ENCODE measurements at places on chromosomes 11 and 22. TPM values are rescaled to one million over a fixed set of nuclear protein-coding genes. Genes with fewer than 3 reads are reported as not detected.

DNA sequence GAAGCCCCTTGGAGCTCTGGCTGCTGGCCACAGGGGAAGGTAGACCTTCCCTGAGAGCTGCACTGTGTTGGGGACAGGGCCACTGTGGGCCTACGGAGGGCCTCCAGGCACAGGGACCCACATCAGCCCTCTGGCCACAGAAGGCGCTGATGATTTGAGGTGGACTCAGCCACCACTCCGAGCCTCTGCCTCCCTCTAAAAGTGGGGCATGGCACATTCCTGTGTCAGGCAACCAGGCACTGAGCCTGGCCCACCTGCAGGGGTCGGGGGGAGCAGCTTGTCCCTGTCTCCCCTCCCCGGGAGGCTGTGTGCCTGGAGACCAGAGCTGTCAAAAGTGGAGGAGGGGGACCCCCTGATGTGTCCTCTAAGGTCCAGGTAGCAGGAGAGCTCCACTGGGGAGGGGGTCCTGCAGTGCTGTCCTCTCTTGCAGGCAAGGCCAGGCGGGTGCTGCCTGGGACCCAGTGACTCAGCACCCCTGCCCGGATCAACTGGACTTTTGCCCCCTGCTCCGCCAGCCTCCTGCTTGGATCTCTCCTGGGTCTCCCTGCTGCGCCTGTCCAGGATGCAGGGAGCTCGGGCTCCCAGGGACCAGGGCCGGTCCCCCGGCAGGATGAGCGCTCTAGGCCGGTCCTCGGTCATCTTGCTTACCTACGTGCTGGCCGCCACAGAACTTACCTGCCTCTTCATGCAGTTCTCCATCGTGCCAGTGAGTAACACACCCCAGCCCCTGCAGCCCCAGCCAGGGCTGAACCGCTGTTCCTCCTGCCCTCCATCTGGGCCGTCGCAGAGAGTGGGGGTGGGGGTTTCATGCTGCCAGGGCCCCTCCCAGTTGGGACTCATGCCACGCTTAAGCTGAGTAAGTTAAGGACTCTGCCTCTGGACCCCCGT lies 17.5 kb upstream of the CDKN1C start:
- no peak for DNase-seq

Gene MFRP
- not detected for total RNA-seq

Gene BTBD18
- not detected for total RNA-seq

- DNase-seq: no peak
Observed at GRCh38 chr11:10727146-10727851, 23.7 kb upstream of the CTR9 start.

GRCh38 chr11:9379041-9379440 lies 5.4 kb upstream of the IPO7 start:
- no peak for DNase-seq

- DNase-seq: no peak
Observed at GRCh38 chr11:616320-617198, 809 bp upstream of the IRF7 start.

DNA sequence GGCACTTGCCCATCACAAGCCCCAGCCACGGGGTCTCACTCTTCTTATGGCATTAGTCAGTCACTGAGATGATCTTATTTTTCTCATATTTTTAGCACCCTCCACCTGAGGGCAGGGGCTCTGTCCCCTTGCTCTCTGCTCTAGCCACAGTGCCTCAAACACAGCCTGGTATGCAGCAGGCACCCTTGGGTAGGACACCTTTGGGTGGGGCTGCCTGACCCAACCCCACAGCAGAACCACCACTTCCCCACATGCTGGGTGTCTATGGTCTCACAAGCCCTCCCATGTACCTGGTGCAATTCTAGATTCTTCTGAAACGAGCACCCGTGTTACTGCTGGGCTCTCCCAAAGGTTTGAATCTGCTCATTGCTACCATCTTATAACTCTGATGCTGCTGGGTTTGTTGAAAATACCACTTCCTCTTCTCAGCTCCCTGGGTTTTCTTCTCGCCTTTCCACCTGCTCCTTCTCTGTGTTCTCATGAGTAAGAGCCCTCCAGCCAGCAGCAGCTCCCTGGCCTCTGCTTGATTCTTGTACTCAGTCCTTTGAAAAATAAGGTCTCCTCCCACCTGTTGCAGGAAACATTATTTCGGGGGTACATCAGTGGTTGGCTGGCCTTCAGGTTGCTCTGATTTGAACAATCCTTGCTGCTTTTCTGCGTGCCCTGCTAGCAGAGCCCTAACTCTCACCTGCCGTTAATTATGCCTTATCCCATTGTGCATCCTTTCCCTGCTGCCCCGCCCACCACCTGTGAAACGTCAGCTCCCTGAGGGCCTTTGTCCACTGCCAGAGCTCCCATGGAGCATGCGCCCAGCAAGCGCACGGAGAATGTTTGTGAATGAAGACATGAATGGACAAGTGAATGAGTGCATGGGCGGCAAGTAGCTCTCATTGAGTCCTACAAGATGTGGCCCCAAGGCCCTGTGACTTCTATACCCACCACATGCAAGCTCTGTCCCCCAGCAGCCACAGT lies 1181.6 kb downstream of the TBC1D22A start:
- DNase-seq: no peak

DNA sequence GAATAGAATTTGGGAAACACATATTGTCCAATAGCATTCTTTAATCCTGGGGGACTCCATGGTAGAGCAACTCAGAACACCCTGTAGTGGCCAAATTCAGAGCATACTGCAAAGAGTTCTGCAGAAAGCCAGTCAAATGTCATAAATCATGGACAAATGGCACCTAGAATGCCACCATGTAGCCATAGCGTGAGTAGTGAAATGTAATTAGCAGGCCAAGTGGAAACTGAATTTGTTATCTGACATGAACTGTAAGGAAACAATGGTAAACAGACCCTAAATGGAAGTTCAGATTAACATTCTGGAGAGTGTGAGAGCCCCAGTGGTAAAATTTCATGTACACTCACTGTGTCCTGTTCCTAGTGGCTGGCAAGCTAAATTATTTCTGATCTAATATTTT lies 7.0 kb upstream of the PRSS23 start:
- no peak for DNase-seq

Gene ARFGAP3
- 22.5 TPM for total RNA-seq

DNA sequence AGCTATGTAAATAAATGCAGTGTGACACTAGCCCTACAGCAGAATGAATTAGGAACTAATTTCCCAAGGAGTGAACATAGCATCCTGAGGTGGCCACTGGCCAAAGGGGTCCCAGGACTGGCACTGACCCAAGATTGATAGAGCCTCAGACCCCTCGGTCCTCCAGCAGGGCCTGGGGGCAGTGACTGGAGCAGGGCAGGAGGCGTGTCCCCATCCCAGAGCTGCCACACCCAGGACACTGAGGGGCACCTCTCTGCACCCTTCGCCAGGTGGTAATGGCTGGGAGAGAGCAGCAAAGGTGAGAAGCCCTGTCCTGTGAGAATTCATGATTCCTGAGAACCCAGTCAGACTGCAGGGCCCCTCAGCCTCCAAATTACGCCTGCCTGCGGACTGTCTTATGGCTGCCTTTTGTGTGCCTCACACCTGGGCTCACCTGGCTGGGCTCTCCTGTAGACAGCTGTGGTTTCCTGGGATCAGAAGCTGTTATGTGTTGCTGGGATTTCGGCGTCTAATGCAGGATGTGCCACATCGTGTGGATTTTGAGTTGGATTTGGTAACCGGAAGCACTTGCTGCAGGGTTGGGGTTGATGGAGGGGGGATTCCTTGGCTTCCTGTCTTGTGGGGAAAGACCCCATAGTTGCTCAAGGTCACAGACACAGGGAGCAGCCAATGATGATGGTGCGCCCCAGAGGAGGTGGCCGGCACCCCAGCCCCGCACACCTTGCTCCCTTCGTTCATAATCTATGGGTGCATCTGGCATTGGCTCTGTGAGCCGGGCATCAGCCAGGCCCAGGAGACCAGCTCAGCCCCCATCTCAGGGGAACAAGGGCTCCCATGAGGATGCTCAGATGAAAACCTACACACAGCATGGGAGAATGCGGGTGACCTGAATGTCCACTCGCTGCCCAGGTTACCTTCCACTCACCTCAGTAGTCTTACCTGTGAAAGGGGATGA lies 582.9 kb downstream of the BRD1 start:
- DNase-seq: no peak

Gene MN1
- 0.05 TPM for total RNA-seq

Gene SDHAF2
- 33.6 TPM for total RNA-seq

GRCh38 chr22:34722901-34723300 lies 343.1 kb upstream of the ISX start:
- no peak for DNase-seq

Gene PRRG4
- total RNA-seq: 0.18 TPM

Gene MB
- not detected for total RNA-seq

DNA sequence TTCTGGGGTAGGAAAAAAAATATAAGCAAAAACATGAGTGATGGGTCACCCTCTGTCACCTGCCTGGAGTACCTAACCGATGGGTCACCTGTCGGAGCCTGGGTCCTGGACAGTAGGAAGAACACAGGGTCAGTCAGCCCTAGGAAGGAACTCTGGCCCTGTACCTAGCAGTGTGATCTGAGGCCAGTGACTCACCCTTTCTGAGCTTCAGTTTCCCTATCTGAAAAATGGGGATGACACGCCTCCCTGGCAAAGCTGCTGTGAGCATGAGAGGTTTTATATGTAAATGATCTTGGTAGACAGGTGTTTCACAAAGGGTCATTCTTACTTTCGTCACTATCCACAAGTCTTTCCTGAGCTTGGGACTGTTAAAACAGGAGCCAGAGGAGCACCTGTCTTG lies 182.0 kb downstream of the ST3GAL4 start:
- DNase-seq: no peak

Gene OR2D2
- total RNA-seq: 0.32 TPM

DNA sequence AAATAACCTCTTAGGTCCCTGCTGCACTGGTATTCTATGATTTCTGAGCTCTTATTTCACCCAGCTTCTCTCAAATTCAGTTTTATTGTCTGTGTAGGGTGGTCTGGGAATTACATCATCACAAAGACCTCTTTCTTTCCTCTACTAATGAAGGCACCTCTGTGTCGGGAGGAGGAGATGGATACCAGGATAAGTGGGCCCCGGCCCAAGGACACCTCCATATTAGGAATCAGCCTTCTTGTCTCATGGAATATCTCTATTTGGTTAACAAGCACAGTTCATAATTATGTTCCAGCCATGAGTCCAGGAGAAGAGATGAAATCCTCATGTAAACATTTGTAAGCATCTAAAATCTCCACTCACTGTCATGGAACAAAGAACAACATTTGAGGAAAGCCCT lies 9.4 kb downstream of the PARVA start:
- no peak for DNase-seq

- DNase-seq: no peak
Observed at GRCh38 chr22:39293766-39294368, 25.6 kb downstream of the RPL3 start.

Gene SLCO2B1
- not detected for total RNA-seq

DNA sequence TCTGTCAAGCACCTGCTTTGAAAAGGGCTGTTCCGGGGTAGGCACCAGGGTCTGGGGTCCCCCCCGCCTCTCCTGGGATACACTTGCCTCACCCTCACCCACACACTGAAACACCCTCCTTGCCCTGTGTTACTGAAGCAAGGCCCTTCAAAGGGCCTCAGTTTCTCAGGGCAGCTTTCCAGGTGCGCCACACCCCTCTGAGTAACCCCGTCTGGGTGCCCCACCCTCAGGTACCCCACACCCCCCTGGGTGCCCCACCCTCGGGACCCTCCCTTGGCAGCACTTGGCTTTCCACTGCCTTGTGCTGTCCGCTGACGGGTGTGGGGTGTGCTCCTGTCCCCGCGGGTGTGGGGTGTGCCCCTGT lies 413.6 kb downstream of the TBC1D22A start:
- DNase-seq: no peak

DNA sequence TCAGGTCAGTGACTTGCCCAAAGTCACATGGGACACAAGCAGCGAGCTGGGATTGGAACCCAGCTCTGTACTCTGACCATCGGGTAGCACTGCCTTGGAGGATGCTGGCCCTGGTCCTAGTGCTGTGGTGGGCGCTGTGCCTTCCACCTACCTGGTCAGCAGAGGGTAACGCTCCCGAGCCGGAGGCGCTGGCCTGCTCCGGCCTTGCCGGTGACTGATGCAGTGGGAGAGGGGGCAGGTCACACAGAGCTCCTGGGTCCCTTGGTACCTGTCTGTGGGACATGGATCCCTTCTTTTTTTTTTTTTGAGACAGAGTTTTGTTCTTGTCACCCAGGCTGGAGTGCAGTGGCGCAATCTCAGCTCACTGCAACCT lies 43.0 kb downstream of the CACNA1I start:
- DNase-seq: no peak

Gene XNDC1N
- total RNA-seq: 19.0 TPM

- DNase-seq: no peak
Observed at GRCh38 chr11:130649801-130650200, 201.4 kb downstream of the ADAMTS15 start.

Gene KDELR3
- total RNA-seq: 0.84 TPM

- DNase-seq: no peak
Observed at GRCh38 chr11:27599217-27599616, 92.6 kb upstream of the LIN7C start.

DNA sequence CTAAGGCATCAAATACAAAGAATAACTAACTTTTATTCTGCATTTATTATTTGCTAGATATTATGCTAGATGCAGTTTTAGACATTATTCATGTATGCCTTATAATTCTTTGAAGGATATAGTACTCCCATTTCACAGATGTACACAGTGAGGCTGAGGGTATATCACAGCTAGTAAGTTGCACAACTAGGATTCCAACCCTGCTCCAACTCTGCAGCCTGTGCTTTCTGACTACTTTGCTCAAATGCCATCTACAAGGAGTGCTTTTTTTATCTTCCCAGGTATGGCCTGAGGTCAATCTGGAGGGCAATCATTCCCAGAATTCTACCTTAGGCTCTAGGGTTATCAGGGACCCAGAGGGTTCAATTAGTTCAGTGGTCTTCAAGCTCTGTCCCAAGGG lies 28.4 kb downstream of the NUP160 start:
- DNase-seq: no peak

Gene GRIK4
- not detected for total RNA-seq

Gene KRTAP5-11
- total RNA-seq: not detected

Gene TTC36
- 0.21 TPM for total RNA-seq

GRCh38 chr11:40149721-40150120 lies 1309.7 kb downstream of the LRRC4C start:
- DNase-seq: no peak

Gene OSM
- total RNA-seq: 17.6 TPM

Gene DGCR6
- 0.59 TPM for total RNA-seq

GRCh38 chr11:9428706-9429105 lies 32.1 kb upstream of the ZNF143 start:
- no peak for DNase-seq

DNA sequence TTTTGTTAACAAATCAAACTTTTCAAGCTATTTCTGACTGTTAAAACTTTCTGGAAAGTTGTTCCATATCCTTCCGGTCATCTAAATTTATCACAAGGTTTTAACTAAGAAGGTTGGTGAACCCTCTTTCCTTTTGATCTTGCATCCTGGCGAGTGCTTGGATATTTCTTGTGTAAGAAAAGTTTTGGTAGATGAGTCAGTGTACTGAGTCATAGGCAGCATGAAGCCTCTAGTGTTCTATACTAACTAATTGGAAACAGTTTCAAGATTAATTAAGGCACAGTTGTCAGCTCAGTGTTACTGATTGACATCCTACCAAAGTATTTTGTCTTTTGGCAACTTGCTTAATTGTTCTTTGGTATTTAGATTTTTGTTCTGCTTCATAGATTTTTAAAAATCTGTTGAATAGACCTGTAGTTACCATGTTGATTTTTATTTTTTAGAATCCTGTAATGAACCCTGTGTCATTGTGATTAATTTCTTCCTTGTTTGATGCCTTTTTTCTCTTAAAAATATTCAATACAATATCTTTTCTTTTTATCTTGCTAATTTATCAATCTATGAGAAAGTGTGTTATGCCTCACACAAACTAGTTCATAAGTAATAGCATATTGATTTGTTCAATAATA lies 38.0 kb downstream of the METTL15 start:
- DNase-seq: no peak
